ENCODE measurements at places on chromosomes 2 and 18. TPM values are rescaled to one million over a fixed set of nuclear protein-coding genes. Genes with fewer than 3 reads are reported as not detected.

Gene ANKRD30BL
- not detected for total RNA-seq

Gene MARCHF4
- not detected for total RNA-seq

Gene VWC2L
- not detected for total RNA-seq

Gene CROCC2
- total RNA-seq, result not detected

Gene LINC00305
- not detected for total RNA-seq

Gene HTR2B
- total RNA-seq, result 1.2 TPM

Gene TWIST2
- not detected for total RNA-seq

All from T-helper 2 cell treated with Interferon-gamma antibody and Interleukin-4, amounts not matched to agents 100 ng/mL and 5 ng/mL, for 36 hours (primary cell).